Activated T-cell treated with anti-CD3 and anti-CD28 coated beads, Interleukin-2, amount 50 U/mL, for 72 hours (primary cell): ENCODE measurements at places on chromosomes 5 and 9. TPM values are rescaled to one million over a fixed set of nuclear protein-coding genes. Genes with fewer than 3 reads are reported as not detected.

Gene OXCT1
- total RNA-seq, result 58.7 TPM

Gene CDH9
- not detected for total RNA-seq

Gene CARTPT
- total RNA-seq, result not detected

Gene PCDHB4
- not detected for total RNA-seq

GRCh38 chr9:81777482-81777881, 88.1 kb upstream of the TLE1 start:
- DNase-seq, result no peak
- no peak overlapping the region for H3K27ac ChIP-seq
- no peaks in the 10 kb centered on the region for H3K4me1 ChIP-seq
- no peaks in the 10 kb centered on the region for H3K27me3 ChIP-seq
- H3K4me3 ChIP-seq, result no peak overlapping the region

DNA sequence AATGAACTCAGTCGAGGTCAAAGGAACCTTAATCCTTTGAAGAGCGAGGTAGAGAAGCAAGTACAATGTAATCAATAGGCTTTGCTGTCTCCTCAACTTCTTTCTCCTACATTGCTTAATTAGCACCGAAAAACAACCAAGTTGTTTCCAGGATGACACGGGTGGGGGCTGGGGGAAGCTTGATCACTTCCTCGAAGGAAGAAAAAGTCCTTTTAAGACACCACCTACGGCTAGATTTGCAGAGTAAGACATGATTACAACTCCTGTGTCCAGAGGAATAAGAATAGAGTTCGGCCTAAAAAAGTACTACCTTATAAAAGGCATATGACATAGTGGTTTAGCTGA, 811 bp upstream of the ARRDC3 start:
- H3K36me3 ChIP-seq, result no peaks in the 10 kb centered on the region
- peaks cover 17% of the 10 kb centered on the region for H3K4me1 ChIP-seq
- H3K27ac ChIP-seq, result peak overlapping the region; percentile 96
- no peaks in the 10 kb centered on the region for H3K27me3 ChIP-seq
- H3K4me3 ChIP-seq, result peak overlapping the region; percentile 94

DNA sequence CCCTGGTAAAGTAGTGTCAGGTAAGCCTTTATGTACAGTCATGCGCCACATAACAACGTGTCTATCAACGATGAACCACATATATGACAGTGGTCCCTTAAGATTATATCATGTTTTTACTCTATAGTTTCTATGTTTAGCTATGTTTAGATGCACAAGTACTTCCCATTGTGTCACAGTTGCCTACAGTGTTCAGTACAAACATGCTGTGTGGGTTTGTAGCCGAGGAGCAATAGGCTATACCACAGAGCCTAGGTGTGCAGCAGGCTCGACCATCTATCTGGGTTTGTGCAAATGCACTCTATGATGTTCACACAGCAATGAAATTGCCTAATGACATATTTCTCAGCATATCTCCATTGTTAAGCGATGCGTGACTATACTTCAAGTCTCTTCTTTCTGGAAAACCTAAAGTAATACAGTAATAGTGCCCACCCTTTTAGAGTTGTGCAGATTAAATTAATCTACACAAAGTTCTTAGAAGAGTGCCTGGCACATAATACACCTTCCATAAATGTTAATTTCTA, 295.9 kb downstream of the ARHGAP26 start:
- peak; percentile 11 for DNase-seq
- peaks cover 57% of the 10 kb centered on the region for H3K4me1 ChIP-seq
- H3K27me3 ChIP-seq, result no peaks in the 10 kb centered on the region
- peak overlapping the region; percentile 59 for H3K4me3 ChIP-seq
- peaks cover 20% of the 10 kb centered on the region for H3K36me3 ChIP-seq

GRCh38 chr5:88488561-88488960, 219.9 kb upstream of the TMEM161B start:
- no peak overlapping the region for H3K27ac ChIP-seq
- no peaks in the 10 kb centered on the region for H3K4me1 ChIP-seq
- H3K36me3 ChIP-seq, result no peaks in the 10 kb centered on the region
- peaks cover 18% of the 10 kb centered on the region for H3K27me3 ChIP-seq
